AG04449 (cell line): ENCODE measurements at places on chromosomes 3 and 15.

DNA sequence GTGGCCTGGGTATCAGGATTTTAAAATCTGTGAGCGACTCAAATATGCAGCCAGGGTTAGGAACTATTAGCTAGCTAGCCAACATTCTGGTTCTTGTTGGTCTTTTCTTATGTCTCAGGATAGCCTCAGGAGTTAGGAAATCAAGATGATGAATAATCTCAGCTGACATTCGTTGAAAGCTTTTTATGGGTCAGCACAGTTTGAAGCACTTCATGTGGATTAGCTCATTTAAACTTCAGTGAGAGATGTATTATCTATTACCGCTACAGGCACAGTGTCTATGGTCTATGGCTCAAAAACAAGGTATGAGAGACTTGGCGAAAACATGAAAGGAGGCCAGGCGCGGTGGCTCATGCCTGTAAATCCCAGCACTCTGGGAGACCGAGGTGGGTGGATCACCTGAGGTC is 187.5 kb upstream of the THRB start:
- DNase-seq = no peak

DNA sequence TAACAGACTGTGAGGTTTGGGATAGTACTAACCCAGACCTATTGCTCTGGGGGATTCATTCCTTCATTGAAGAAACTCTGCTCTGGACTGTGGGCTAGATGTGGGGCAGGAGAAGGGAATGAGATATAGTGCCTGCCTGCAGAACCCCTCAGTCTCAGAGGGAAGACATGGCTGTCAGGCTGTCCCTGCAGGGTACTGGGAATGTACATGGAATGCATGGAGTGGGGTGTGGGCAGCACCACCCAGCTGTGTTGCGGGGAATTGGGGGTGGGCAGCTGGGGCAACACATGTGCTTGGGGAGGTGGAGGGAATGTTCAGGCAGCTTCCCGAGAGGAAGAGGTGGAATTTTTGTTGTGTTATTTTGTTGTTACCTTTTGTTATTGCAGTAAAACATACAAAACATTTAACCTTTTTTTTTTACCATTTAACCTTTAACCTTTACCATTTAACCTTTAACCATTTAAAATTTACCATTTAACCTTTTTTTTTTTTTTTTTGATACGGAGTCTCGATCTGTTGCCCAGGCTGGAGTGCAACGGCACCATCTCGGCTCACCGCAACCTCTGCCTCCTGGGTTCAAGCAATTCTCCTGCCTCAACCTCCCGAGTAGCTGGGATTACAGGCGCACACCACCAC is 7.3 kb downstream of the PAQR5 start:
- no peak for DNase-seq

- no peak for DNase-seq
Observed at GRCh38 chr15:31049682-31050615, 51.6 kb downstream of the TRPM1 start.

- DNase-seq = no peak
Observed at GRCh38 chr3:15726043-15726442, 71.7 kb downstream of the ANKRD28 start.

- DNase-seq = no peak
Observed at GRCh38 chr3:154430014-154430413, at the start of gene GPR149. Gene GPR149, minus strand, starts transcription at chr3:154430190. Its CDS starts 575 bp downstream, at chr3:154429615.

- no peak for DNase-seq
Observed at GRCh38 chr3:138349926-138350665, 1.7 kb downstream of the MRAS start.

DNA sequence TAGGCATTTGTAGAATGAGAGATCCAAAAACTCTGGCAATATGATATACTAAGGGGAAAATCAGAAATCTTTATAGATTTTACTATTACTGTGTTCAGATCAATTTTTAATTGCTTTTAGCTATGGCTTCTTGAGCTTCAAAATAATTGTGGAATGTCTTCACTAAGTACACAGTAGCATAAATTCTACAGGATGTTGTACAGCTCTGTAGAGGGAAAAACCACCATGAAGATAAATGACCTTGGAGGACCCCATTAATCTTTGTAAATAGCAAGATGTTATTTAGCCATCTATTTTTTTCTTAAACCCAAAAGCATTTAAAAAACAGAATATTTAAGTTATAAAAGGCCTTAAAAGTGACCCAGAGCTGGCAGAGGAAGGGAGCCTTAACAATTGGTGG is 43.9 kb upstream of the FNDC3B start:
- no peak for DNase-seq

DNA sequence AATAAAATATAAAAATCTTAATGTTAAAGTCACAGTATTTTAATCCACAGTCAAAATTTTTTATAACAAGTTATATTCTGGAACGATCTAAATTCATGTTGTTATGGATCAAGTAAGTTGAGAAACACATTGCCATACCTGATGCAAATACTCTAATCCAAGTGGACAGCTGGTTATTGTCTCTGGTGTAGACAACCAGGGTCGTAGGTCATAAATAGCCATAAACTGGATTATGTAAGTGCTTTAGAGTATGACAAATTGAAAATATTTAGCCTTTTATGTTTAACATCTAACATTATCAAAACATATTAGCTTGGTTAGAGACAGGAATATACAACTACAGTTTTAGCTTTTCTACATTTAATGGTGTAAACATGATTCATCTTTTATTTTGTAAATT is 53.0 kb downstream of the PLSCR2 start:
- DNase-seq = no peak

- DNase-seq = no peak
Observed at GRCh38 chr3:185760088-185760487, 64.8 kb downstream of the IGF2BP2 start.

- no peak for DNase-seq
Observed at GRCh38 chr3:66303491-66303901, 82.7 kb downstream of the SLC25A26 start.

DNA sequence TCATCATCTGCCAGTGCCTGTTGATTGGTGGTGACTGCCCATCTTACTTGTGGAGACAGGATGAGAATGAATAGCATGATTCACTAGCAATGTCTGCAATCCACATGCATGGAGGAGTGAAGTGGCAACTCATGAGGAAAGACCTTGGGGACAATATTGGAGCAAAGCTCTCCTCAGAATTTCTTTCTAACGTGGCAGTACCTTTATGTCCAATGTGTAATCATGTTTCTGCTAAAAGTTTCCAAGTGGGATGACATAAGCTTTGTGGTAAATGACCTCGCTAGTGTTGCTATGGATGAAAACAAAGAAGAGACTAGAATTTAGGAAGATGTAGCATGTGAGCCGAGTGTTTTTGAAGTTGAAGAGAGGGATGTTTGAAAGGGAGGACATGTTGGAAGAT is 117.8 kb downstream of the CPNE4 start:
- DNase-seq = no peak

DNA sequence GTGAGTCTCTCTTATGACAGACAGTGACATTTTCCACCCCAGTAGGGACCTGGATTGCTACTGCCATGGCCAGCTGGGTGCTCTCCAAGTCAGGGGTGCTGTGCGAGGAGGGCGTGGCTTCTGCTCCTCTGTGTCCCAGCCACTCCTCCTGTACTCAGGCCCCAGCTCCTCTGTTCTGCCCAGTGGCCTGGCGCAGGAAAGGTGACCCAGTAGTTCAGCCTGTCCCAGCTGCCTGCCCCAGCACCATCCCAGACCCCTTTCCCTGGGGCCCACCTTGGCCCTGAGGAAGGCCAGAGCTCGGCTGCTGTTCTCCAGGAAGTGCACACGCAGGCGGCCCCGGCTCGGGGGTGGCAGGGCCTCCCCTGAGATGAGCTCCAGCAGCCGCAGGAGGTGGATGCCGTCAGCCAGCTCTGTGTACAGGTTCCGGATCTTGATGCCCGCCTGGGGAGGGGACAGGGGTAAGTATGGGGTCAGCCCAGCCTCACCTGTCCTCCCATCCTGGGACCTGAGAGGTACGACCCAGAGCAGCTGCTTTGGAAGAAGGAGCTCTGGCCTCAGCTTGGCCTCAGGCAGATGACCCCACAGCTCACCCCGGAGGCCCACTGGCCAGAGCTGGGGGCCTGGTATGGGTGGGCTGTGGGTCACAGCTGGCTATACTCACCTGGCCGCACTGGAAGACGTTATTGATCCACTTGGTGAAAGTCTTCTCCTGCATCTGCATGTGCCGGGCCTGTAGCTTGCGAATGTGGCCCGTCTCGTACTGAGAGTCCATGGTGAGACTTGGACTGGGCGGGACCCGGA is 1.0 kb downstream of the SPTBN5 start:
- DNase-seq = no peak

DNA sequence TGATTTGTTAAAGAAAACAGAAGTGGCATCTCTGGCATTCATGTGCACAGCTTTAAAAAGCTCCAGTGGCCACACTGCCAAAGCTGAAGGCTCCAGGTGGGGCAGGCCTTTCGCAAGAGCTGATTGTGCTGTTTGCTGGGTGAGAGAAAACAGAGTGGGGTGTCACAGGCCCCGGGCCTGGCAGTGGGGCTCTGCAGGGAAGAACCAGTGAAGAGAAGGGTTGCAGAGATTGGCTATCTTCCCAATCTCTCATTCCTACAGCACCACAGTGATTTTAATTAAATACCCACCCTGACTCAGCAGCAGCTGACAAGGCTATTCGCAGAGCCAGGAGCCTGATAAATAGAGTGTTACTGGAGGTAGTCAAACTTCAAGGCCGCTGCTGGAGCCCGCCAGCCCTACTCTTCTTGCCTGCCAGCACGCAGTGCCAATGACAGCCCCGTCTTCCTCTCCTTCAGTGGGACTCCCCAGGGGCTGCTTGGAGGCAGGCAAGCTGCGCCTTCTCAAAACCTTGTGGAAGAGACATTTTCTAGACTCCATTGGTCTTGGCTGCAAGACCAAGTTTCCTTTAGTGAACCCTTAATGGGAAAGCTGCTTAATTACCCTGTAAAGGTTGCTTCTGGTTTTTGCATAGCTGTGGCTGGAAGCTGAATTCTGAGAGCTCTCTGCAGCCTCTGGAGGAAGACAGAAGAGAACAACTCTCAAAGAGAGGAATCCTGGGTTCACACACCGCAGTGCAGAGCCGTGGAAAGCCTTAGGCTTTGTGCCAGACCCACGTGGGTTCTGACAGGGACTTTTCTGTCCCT is 225.8 kb upstream of the SLCO3A1 start:
- DNase-seq = no peak

GRCh38 chr15:76393614-76394013 is 57.0 kb downstream of the ISL2 start:
- no peak for DNase-seq

- no peak for DNase-seq
Observed at GRCh38 chr3:71129611-71130431, 453.7 kb downstream of the FOXP1 start.

GRCh38 chr3:61186030-61186429 is 65.2 kb downstream of the FHIT start:
- DNase-seq = no peak

- DNase-seq = no peak
Observed at GRCh38 chr3:102193255-102193654, 241.6 kb upstream of the ZPLD1 start.

GRCh38 chr15:66078929-66079275 is 174.6 kb downstream of the MEGF11 start:
- DNase-seq = no peak

DNA sequence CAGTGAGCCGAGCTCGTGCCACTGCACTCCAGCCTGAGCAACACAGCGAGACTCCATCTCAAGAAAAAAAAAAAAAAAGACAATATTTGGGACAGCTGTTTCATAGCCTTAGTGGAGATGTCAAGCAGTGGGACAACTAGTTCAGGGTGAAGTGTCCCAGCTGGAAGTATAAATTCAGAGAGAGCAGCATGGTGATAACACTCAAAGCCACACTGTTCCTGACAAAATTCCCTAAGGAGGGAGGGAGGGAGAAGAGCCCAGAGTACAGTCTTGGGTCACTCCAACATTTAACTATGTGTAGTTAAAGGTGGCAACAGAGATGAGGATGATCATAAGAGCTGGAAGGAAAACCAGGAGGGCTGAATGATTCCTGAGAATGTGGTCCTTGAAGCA is 21.1 kb upstream of the IP6K2 start:
- DNase-seq = no peak

DNA sequence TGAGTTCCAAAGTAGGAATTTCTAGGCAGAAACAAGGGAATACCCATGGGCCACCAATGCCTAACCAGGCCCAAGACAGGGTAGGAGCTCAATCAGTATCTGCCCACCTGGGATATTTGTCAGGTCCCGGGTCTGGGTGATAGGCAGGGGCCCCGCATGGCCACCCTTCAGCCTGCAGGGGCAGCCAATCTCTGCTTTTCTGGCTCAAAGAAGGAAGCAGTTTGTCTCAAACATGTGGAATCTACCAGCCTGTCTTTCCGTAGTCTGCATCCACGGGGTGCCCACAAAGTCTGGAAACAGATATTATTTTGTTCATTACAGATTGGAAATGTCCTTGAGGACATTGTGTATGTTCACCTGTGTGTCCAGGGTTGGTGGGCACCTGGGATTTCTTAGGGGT is 56.2 kb downstream of the CEMIP start:
- DNase-seq = no peak

DNA sequence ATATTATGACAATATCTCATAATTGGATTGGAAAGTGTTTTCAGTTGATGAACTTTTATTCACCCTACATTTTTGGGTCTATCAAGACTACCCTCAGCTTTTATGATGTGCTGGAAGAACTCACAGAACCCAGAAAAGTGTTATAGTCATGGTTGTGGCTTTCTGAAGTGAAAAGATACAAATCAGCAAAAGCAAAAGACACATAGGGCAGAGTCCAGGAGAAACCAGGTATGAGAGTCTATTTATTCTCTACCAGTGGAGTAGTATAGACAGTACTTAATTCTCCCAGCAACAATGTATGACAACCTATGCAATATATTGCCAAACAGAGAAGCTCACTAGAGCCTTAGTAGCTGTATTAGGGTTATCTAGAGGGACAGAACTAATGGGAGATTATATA is 280.4 kb upstream of the TTC14 start:
- no peak for DNase-seq

GRCh38 chr3:49248840-49249227 is 28.2 kb downstream of the C3orf62 start:
- DNase-seq = no peak

DNA sequence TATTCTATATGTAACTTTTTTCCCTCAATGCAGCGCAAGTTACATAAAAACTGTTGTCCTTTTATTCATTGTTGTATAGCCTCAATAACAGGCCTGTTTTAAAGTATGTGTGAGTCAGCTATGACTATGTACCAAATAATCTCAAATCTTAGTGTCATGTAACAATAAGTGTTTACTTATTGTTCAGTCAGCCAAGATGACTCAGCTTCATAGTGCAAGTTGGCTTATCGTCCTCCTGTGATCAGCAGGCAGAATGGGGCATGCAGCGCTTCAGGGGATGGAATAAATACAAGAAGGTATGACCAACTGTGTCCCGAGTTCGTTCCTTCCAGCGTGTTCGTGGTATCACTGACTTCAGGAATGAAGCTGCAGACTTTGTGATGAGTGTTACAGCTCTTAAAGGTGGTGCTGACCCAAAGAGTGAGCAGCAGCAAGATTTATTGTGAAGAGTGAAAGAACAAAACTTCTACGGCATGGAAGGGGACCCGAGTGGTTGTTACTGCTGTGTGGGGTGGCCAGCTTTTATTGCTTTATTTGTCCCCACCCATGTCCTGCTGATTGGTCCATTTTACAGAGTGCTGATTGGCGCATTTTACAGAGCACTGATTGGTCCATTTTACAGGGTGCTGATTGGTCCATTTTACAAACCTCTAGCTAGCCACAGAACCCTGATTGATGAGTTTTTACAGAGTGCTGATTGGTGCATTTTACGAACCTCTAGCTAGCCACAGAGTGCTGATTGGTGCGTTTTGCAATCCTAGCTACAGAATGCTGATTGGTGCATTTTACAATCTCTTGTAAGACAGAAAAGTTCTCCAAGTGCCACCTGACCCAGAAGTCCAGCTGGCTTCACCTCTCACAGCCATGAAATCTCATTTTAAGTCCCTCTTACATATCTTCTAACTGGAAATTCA is 1016.0 kb downstream of the MCTP2 start:
- DNase-seq = peak; percentile 51

- no peak for DNase-seq
Observed at GRCh38 chr15:92306663-92307062, 87.0 kb upstream of the ST8SIA2 start.
